ENCODE measurements at places on chromosomes 3 and 15. TPM values are rescaled to one million over a fixed set of nuclear protein-coding genes. Genes with fewer than 3 reads are reported as not detected.

KLHL6 gene
- total RNA-seq: under 0.01 TPM

MINAR1 gene
- 1.6 TPM for total RNA-seq

NR2F2 gene
- 62.9 TPM for total RNA-seq

EEF1AKMT4 gene
- total RNA-seq: 2.9 TPM

CCR2 gene
- not detected for total RNA-seq

ALDH1A3 gene
- total RNA-seq: 31.0 TPM

NANOGP8 gene
- not detected for total RNA-seq

RASL12 gene
- 0.39 TPM for total RNA-seq

GPR149 gene
- total RNA-seq: not detected

DLL4 gene
- total RNA-seq: 0.07 TPM

All from smooth muscle cell of the pulmonary artery (primary cell).